ENCODE measurements at places on chromosomes 12 and 14. TPM values are rescaled to one million over a fixed set of nuclear protein-coding genes. Genes with fewer than 3 reads are reported as not detected.

The GRIN2B gene
- total RNA-seq = 0.07 TPM

The TRPV4 gene
- 0.75 TPM for total RNA-seq

The SIX4 gene
- 11.7 TPM for total RNA-seq

The GALNT16 gene
- 0.33 TPM for total RNA-seq

The ARG2 gene
- total RNA-seq = 35.0 TPM

All from kidney epithelial cell (primary cell).